ENCODE measurements at places on chromosomes 6 and 20.

- no peak for DNase-seq
Measured at GRCh38 chr6:138830248-138830647, 34.4 kb downstream of the ECT2L start.

GRCh38 chr20:59565768-59566461 is 38.4 kb upstream of the PHACTR3 start:
- no peak for DNase-seq

DNA sequence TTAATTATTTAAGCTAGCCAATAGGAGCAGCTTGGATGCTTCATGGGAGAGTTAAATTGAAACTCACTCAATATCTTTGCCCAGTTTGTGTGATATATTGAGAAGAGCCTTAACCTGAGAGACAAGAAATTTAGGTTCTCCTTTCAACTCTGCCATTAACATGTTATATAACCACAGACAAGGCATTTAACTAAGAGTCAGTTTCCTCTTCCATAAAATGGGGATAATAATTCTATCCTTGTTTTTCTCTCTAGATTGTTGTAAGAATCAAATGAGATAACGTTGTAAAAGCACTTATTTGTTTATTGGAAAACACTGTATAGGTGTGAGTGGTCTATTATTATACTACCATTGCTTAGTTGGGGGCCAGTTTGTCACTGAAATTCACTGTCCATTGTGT is 7.8 kb downstream of the ACSS2 start:
- no peak for DNase-seq

- no peak for DNase-seq
Measured at GRCh38 chr6:128712898-128713297, 170.0 kb upstream of the LAMA2 start.

DNA sequence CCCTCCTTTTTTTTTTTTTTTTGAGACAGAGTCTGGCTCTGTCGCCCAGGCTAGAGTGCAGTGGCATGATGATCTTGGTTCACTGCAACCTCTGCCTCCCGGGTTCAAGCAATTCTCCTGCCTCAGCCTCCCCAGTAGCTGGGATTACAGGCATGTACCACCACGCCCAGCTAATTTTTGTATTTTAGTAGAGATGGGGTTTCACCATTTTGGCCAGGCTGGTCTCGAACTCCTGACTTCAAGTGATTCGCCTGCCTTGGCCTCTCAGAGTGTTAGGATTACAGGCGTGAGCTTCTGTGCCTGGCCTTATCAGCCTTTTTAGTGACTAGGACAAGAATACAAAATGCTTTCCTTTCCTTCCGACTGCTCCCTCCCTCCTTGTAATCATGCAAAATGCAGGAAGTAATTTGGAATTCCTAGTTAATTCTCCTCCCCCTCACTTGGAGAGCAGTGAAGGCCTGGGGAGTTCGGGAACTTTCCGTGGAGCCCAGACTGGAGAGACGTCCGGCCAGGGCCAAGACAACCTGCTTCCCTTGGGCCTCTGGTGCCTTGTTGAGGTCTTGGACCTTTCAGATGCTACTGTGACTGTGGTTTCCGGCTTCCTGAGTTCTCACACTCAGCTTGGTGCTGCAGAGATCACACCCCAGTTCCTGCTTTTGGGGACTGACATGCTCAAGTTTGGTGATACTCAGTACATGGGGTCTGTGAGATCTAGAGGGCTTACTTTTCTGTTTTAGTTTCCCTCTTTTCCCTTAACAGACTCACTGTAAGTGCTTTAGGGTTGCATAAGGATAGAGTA is 3.9 kb upstream of the PHF20 start:
- peak; percentile 37 for DNase-seq

GRCh38 chr6:47733879-47734558 is 35.6 kb downstream of the ADGRF4 start:
- DNase-seq = no peak

DNA sequence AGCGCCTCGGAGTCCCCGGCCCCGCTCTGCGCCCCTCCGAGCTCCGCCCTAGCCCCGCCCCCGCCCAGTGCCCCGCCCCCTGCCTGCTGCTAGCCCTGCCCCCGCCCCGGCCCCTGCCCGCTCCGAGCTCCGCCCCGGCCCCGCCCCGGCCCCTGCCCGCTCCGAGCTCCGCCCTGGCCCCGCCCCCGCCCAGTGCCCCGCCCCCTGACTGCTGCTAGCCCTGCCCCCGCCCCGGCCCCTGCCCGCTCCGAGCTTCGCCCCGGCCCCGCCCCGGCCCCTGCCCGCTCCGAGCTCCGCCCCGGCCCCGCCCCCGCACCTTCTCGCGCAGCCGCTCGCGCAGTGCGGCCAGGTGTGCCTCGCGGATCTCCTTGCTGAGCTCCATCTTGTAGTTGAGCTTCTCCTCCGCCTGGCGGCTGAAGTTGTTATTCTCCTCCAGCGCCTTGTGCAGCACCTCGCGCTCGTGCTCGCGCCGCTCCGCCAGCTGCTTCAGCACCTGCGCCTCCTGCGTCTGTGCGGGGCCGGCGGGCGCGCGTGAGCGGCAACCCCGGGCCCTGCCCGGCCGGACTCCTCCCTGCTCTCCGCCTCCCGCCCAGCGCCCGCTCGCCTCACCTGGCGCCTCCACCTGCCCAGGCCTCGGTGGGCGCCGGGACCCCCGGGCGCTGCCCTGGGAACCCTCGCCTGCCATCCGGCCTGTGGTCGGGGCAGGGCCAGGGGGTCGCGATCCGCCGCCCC is 11.3 kb downstream of the STMN3 start:
- peak; percentile 94 for DNase-seq

Measured in activated CD4-positive, CD25-positive, alpha-beta regulatory T cell treated with anti-CD3 and anti-CD28 coated beads, Interleukin-2, amount 50 U/mL, for 16 hours (primary cell).